ENCODE measurements at places on chromosomes 4 and X. TPM values are rescaled to one million over a fixed set of nuclear protein-coding genes. Genes with fewer than 3 reads are reported as not detected.
A peak's percentile ranks its signal among the peaks of the same experiment; 100 is the strongest.

FATE1 gene
- not detected for total RNA-seq

FAM120C gene
- total RNA-seq: 5.0 TPM

MORF4L2 gene
- 183 TPM for total RNA-seq

LONRF3 gene
- 7.5 TPM for total RNA-seq

- no peaks in the 10 kb centered on the region for H3K4me1 ChIP-seq
- no peaks in the 10 kb centered on the region for H3K36me3 ChIP-seq
- DNase-seq: no peak
- H3K4me3 ChIP-seq: no peak overlapping the region
- H3K27ac ChIP-seq: no peak overlapping the region
- H3K27me3 ChIP-seq: no peaks in the 10 kb centered on the region
Observed at GRCh38 chrX:70044541-70045245, 5.0 kb downstream of the AWAT2 start.

DNA sequence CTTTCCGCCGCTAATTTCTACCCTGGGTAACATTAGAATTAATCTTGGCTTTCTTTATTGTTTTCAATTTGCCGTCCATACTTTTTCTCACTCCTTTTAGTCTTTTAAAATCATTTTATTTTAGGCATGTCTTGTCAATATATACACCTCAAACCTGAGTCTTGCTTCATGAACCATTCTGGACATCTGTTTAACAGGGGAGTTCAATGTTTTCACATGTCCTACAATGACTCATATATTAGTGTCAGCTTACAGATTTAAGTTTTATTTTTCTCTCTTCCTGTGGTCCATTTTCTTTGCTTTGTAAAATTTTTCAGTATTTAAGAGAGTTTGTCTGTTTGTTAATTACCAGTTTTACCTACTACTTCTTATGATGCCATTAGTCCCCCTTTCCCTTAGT is 89.5 kb downstream of the LCORL start:
- no peak overlapping the region for H3K4me3 ChIP-seq
- no peaks in the 10 kb centered on the region for H3K36me3 ChIP-seq
- no peak overlapping the region for H3K27ac ChIP-seq

DNA sequence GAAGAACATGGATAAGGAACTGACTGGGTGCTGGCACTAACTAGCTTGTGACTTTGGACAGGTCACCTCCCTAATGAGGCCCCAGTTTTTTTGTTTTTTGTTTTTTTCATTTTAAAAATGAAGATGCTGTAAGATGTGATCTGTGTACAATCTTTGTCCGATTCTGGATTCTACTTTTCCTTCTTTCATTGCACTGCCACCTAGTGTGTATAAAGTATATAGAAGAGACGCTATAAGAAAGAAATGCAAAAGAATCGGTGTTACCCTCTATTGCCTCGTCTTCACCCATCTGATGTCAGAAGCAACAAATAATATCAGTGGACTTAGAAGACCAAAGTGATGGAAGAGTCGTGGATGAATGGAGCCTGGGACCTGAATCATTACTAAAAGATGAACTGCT is 58.6 kb upstream of the P2RY10 start:
- H3K36me3 ChIP-seq: no peaks in the 10 kb centered on the region
- H3K27ac ChIP-seq: no peak overlapping the region
- DNase-seq: no peak
- no peaks in the 10 kb centered on the region for H3K4me1 ChIP-seq
- no peaks in the 10 kb centered on the region for H3K27me3 ChIP-seq
- no peak overlapping the region for H3K4me3 ChIP-seq

DNA sequence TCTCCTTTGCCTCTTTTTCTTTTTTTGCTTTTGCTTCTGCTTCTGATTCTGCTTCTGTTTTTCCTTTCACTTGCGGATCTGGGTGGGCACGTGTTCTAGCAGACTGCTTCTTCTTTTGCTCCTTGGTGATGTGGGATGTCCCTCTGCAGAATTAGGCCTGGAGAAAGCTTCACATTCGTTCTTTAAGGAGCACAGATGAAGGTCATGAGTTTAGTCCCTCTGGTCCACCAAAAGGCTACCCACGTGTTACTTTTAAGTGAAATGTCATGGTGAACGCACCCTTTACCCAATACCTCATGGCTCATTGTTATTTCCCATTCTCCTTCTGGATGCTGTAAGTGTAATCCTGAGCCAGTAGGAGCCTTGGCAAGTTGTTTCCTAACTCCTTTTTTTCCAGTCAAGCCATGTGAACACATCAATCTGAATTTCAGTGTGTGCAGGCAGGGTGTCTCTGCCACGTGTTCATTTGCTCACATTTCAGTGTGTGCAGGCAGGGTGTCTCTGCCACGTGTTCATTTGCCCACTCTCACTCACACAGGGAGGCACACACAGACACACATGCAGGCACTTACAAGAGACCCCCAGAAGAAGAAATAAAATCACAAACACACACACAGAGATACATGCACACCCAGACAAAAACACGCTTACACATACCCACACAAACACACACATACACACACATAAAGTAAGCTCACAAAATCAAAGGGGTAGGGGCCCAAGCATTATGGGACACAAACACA is 36.9 kb downstream of the NBDY start:
- H3K27ac ChIP-seq: peak overlapping the region; percentile 17
- DNase-seq: peak; percentile 61
- no peak overlapping the region for H3K4me3 ChIP-seq
- peaks cover 12% of the 10 kb centered on the region for H3K4me1 ChIP-seq
- H3K36me3 ChIP-seq: no peaks in the 10 kb centered on the region
- no peaks in the 10 kb centered on the region for H3K27me3 ChIP-seq

DNA sequence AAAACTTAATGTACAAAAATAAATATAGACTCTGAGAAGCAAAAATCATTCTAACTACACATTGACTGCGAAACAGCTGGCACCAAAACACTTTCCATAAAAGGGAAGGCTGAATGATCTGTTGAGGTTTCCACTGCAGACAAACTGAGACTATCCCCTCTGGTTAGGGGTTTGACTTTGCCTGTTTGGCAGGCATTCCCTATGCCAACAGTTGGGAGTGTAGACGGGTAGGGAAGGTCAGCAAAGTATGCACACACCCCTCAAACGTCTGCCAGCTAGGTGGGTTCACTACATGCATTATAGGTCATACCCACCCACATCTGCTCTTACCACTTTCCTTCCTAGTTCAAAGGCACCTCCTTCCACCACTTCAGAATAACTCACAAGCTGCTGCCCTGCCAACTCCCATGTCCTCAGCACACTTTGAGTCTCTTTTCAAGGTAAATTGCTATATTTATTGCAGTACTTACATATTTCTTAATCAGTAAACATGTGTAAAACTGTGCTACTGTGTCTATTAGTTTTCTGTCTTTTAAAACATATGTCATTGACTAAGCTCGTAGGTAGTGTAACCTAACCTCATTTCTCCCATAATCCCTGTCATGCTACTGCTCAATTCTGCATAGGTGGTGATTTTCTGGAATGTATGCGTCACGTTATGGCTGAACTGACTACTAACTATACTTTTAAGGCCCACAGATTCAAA is 12.4 kb downstream of the CTSO start:
- no peaks in the 10 kb centered on the region for H3K27me3 ChIP-seq
- no peak overlapping the region for H3K4me3 ChIP-seq

GRCh38 chrX:69551421-69552009 is 47.4 kb downstream of the NALF2 start:
- H3K4me3 ChIP-seq: no peak overlapping the region
- no peak overlapping the region for H3K27ac ChIP-seq
- DNase-seq: no peak
- H3K36me3 ChIP-seq: no peaks in the 10 kb centered on the region
- H3K4me1 ChIP-seq: no peaks in the 10 kb centered on the region
- no peaks in the 10 kb centered on the region for H3K27me3 ChIP-seq

DNA sequence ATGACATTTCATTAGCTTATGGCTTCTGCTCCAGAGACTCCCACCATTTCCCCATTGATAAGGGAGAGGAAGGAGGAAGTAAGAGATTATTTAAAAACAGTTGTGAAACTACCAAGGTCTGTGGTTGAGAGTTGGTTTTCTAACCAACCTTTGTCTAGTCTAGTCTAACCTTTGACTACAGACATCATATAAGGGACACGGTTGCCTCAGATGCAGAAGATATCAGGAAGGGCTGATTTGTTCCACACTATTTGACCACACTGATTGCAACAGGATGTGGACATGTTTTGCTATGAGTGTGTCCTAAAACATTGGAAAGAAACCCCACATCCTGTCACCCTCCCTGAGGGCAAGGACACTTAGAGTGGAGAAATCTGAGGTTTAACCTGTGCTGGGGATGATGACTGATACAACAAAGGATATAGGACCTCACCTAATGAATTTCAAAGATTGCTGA is 53.0 kb downstream of the COQ2 start:
- no peaks in the 10 kb centered on the region for H3K36me3 ChIP-seq
- DNase-seq: no peak
- no peak overlapping the region for H3K4me3 ChIP-seq
- H3K27me3 ChIP-seq: no peaks in the 10 kb centered on the region

GRCh38 chr4:80128941-80129340 is 55.9 kb upstream of the ANTXR2 start:
- DNase-seq: no peak
- no peak overlapping the region for H3K4me3 ChIP-seq
- no peaks in the 10 kb centered on the region for H3K36me3 ChIP-seq
- no peak overlapping the region for H3K27ac ChIP-seq
- H3K4me1 ChIP-seq: no peaks in the 10 kb centered on the region

DNA sequence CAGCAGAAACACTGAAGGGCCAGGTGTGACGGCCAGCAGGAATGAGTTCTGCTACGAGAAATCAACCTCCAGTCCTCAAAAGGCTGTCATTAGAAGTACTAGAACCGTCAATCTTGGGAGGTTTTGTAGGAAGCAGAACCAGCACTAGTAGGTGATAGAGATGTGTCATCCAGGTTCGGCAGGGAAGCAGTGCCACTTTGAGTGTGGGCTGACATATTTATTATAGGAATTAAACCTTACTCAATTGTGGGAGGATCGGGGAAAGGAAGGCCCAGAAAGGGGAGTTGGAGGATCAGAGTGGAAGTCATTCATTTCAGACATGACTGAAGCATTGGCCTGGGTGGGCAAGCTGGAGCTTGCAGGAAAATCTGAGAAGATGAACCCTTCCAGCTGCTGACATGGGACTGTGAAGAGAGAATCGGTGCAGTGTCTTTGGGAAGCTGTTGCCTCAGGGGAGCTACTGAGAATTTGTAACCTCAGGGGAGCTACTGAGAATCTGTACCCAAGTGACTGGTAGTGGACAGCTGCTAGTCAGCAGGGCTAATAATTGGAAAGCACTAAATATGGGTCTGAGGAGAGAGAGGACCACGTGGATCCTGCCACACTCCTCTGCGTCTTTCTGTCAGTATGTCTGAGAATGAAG is 177.4 kb downstream of the SPRY1 start:
- H3K4me1 ChIP-seq: no peaks in the 10 kb centered on the region
- H3K27ac ChIP-seq: no peak overlapping the region
- no peaks in the 10 kb centered on the region for H3K27me3 ChIP-seq
- DNase-seq: no peak
- no peak overlapping the region for H3K4me3 ChIP-seq
- no peaks in the 10 kb centered on the region for H3K36me3 ChIP-seq

GRCh38 chr4:3371033-3372001 is 70.5 kb upstream of the HGFAC start:
- H3K36me3 ChIP-seq: no peaks in the 10 kb centered on the region
- H3K4me1 ChIP-seq: no peaks in the 10 kb centered on the region

Measured in Peyer's patch (tissue), 4 donors.